ENCODE measurements at places on chromosomes 16 and 17.

- DNase-seq: peak; percentile 23
Observed at GRCh38 chr16:6600167-6600566, 732.5 kb upstream of the RBFOX1 start.

DNA sequence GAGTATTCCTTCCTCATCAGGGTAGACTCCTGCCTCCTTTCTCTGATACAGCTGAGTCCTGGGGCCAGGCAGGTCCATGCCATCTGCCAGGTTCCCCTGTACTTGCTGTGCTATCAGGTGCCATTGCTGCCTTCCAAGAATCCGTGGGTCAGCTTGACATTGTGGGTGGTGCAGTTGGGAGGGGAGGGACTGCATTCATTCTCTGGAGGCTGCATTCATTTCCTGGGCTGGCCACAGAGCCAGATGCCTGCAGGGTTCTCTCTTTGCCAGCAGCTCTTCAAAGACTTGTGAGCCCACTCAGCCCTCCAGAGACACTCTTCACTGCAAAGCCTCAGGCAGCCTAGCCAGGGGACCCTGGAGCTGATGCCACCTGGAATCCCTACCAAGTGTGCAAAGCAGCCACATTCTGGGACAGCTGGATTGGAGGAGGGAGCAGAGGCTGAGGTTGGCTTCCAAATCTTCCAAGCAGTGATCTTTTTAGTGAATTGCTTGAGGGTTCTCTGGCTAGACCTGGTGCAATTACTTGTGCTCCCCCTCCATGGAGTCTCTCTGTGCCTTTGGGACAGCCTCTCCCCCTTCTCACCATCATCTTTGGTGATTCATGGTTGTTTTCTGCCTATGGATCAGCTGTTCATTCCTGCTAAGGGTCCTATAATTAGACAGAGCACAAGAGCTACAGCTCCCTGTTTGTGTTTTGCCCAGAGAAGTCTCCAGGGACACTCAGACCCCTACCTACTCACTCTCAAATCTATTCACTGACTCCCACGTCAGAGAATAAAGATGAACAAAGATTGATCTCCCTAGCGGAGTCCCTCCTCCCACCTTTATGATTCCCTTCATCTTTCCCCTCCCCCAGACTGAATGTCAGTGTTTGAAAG is 20.9 kb downstream of the ANKFN1 start:
- peak; percentile 28 for DNase-seq

GRCh38 chr16:8795091-8795490 is 2.3 kb downstream of the TMEM186 start:
- no peak for DNase-seq

GRCh38 chr17:17659340-17659739 is 21.9 kb upstream of the RAI1 start:
- no peak for DNase-seq

DNA sequence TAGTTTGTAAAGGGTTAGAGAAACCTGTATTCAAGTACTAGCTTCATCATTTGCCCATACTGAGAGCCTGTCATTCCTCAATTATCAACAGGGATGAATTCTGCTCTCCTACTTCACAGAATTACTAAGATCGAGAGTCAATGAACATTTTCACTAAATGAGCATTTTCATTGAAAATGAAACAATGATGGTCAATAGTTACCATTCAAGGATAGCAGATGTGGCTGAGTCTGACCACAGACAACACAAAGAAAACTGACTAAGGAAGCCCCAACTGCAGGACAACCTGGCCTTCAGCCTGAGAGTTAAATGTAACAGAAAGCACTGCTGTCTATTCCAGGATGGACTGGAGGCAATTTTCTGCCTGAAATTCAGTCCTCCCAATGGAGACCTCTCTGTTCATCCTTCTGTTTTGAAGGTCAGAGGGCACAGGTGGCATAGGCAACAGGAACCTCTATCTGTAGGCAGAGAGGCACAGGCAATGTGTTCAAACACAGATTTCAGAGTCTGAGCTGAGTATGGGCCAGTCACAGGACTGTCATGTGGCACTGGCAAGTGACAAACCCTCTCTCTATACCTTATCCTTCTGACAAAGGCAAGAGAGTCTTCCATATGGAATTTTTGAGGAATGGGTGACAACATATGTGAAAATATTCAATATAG is 19.5 kb downstream of the TRAF4 start:
- DNase-seq: no peak

DNA sequence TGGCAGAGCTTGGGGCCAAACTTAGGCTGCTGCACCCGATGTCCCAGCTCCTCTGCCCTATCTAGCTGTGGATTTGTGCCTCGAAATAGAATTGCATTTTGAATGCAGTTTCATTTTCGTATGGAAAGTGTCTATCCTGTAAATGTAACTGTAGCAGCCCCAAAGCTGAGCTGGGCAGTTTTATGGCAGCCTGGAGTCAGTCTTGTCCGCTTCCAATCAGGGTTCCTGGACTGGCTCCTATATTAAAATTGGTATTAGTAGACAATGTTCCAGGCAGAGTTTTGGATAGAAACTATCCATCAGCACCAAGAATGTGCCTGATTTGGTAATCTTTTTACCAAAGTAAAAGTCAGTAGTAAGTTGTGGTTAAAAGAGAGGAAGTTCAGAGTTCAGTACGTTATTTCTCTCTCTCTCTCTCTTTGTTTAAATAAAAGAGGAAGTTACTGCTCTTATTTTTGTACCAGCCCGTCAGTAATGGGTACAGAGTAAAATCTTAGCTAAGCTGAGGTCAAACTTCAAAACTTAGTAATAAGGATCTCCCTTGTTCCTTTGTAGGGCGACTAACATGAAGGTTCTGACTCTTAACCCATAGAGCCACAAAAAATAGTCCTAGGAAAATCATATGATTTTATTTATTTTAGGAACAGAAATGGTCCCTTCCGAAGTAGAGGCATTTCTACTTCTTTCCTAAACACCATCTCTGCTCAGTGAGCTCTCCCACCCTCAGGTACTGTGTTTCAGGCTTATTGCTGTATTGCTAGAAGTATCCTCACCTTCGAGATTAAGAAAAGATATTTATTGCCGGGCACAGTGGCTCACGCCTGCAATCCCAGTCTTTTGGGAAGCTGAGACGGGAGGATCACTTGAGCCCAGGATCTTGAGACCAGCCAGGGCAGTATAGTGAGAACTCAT is 28.0 kb downstream of the PRKCB start:
- no peak for DNase-seq

- DNase-seq: no peak
Observed at GRCh38 chr17:14428648-14429029, 127.8 kb downstream of the HS3ST3B1 start.

GRCh38 chr16:2507665-2508064 is 6.1 kb upstream of the ATP6V0C start:
- no peak for DNase-seq

- DNase-seq: no peak
Observed at GRCh38 chr17:15290605-15291004, 25.5 kb upstream of the PMP22 start.

DNA sequence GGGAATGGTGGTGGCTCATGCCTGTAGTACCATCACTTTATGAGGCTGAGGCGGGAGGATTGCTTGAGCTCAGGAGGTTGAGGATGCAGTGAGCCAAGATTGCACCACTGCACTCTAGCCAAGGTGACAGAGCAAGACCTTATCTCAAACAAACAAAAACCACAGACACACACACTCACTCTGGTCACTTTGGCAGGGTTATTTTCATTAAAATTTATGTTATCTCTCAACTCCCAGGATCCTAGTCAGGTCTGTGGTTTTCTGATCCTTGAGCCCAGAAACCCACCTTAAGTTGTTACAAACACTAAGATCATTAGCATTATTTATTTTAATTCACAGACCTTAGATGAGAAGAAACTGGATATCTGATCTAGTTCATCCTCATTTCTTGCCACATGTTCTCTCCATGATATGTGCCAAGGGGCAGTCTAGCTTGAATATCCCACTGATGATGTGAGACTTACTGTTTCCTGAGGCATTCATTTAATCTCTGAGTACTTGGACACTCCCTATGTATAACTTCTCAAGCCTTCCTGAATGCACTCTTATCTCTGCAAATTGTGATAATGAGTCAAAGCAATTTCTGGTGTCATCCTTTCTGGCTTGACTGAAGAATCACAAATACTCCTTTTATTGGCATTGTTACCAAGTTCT is 9.6 kb downstream of the ABHD15 start:
- DNase-seq: no peak

DNA sequence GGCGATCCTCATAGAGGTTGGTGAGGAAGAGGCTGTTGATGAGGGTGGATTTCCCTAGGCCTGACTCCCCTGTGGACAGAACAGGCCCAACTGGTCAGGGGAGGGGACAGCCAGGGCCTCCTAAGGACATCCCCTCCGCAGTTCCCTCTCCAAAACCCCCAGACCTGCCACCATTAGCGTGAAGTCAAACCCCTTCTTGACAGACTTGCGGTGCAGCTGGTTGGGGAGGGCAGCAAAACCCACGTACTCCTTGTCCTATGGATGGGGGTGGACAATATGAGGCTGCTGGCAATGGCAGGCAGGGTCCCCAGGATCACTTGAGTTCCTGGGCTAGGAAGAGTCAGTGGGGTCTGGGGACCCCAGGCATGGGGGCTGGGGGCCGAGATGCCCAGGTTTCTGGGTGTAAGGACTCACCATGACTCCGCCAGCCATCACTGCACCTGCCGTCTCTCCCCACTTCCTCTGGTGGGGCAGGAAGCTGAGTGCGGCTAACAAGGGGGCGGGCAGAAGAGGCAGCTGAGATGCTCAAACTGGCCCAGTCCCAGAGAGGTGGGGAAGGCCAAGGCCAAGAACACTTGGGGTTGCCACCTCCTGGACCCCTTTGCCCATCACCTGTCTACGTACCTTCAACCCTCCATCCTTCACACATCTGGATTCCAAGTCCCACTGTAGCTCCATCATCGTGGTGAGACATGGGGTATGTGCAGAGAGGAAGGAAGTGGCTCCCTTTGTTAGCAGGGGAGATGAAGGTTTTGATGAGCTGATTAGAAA is at the start of gene SEPTIN1:
TSS of gene SEPTIN1 (minus strand) at position 451 of the 771 bp plus-strand sequence. CDS start at position 432, 19 bp downstream.
- DNase-seq: no peak

DNA sequence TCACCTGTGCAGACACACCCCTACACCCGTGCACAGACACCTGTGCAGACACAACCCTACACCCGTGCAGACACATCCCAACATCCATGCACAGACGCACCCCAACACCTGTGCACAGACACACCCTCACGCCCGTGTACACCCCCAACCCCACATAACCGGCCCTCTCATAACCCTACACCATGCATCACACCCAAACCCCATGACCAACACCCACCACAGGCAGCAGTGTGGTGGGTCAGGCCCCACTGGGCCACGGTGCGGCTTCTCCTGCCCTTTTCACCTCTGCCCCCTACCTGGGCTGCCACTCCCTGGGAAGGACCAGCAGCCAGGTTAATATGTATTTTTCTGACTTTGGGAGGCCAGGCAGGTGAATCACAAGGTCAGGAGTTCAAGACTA is 4.2 kb upstream of the SLC16A3 start:
- no peak for DNase-seq

DNA sequence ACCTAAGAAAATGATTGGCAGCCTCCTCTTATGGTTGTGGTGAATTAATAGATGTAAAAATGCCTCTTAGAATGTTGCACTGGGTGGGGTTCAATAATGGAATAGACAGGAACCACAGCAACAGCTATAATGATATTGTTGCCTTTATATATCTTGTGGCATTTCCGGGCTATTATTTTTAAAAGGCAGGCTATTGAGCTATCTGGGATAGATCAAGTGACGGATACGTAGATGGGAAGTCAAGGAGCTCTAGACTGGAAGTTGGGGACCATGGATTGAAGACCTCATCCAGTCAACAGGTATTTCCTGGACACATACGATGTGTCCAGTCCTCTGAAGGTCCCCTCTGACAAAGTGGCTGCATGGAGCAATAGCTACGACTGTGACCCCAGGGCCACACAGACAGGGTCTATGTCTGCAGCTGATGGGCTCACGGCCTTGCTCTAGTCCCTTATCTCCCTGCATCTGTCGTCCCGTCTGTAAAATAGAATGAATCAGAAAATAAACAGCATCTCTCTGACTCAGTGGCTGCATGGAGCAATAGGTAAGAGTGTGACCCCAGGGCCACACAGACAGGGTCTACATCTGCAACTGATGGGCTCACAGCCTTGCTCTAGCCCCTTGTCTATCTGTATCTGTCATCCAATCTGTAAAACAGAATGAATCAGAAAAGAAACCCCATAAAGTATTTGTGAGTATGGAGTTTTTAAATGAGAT is 117.7 kb upstream of the FOXF1 start:
- no peak for DNase-seq

DNA sequence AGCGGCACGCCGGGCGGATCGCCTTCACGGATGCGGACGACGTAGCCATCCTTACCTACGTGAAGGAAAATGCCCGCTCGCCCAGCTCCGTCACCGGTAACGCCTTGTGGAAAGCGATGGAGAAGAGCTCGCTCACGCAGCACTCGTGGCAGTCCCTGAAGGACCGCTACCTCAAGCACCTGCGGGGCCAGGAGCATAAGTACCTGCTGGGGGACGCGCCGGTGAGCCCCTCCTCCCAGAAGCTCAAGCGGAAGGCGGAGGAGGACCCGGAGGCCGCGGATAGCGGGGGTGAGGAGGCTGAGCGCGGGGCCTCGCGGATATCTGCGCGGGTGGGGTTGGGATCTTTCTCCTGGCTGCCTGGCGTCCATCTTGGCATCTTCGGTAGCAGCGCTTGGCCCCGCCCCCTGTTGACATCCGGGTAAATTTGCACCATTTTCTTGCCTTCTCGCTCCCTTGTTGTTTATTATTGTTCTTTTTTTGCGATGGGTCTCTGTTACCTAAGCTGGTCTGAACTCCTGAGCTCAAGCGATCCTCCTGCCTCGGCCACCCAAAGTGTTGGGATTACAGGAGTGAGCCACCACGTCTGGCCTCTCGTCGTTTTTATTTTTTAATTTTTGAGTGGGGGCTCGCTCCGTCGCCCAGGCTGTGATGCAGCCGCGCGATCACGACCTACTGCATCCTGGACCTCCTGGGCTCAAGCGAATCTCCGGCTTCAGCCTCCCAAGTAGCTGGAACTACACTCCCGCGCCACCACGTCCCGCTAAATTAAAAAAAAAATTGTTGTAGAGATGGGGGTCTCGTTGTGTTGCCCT is 898 bp downstream of the TERF2IP start:
- peak; percentile 96 for DNase-seq

GRCh38 chr16:11257131-11257938 is 1.3 kb upstream of the SOCS1 start:
- peak; percentile 86 for DNase-seq

- DNase-seq: no peak
Observed at GRCh38 chr17:40321524-40321929, 12.5 kb downstream of the RARA start.

- DNase-seq: no peak
Observed at GRCh38 chr16:10965440-10966061, 21.2 kb downstream of the CLEC16A start.

GRCh38 chr16:11459722-11460121 is 114.5 kb downstream of the RMI2 start:
- no peak for DNase-seq

DNA sequence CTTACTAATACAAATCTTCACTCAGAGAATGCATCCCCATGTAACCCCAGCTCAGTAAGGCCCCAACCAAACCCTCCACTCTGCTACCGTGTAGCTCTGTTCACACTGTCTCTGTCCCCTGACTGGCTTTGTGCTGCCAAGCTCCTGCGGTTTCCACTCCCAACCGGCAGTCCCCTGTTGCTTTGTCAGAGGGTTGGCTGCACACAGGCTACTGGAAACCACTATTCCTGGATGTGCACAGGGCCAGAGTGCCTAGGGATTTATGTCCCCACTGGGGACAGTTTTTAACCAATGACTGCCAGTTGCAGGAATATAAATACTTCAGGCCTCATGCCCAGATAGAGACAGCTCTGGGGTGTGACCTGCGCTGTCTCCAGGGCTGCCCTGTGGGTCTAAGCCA is 157.1 kb upstream of the C16orf82 start:
- no peak for DNase-seq
